AG20443 (cell line): ENCODE measurements at places on chromosomes 6 and 20.
A peak's percentile ranks its signal among the peaks of the same experiment; 100 is the strongest.

- DNase-seq, result no peak
These were observed 55.4 kb upstream of the SIRPG start for GRCh38 chr20:1712634-1713624.

GRCh38 chr6:5318617-5319272, 57.4 kb downstream of the FARS2 start:
- no peak for DNase-seq

- no peak for DNase-seq
These were observed 104.0 kb upstream of the ZFP64 start for GRCh38 chr20:52295556-52295955.

DNA sequence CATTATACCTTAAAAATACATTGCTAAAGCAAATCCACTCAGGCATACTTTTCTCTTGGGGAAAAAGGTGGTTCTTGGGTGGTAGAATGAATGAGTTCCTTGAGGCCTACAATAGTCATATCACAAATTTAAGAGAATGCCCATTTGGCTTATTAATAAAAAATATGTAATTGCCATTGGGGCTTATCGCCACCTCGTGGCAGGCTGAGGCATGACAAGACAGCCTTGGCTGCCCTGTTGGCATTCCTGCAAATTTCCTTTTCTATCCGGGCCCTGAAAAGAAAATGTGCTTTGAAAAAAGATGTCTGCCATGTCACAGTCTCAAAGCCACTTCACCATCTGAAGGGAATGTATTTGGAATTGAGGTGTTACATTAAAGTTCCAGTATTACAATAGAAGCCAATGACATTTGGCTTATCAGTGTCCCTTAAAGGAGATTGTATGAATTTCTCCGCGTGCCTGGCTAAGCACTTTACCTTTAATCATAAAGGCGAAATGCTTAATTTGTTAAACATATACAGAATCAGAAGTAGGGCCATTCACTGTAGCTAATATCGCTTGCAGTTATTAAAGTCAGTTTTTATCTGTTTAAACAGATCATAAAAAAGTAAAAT, 188.3 kb upstream of the ZFP64 start:
- peak; percentile 69 for DNase-seq

DNA sequence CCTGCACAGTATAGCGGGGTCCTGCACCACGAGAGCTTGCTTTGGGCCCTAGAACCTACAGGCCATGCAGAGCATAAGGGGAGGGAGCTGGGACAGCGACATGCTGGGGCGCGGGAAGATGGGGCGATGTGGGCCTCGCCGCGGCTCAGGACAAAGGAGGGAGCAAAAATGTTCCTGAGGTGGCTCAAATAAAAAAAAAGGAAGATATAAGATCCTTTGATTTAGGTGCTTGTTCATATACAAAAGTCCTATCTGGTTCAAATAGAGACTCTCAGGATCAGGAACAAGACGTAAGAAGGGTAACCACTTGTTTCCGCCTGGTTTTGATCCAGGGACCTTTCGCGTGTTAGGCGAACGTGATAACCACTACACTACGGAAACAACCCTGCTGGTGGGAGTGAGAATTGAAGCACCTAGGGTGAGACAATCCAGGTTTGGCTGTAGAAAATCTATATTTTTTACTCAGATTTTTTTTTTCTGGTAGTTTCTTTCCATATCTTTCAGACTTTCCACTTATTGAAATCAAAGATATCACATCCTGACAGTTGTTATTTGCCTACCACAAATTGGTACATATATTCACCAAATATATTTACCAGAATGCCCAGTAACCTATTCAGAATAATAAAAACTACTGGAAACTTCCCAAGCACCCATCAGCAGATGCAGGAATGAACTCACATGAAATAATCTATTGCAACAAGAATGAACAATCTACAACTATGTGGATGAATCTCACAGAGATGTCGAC, 177.9 kb upstream of the ZNF184 start:
- DNase-seq, result no peak

DNA sequence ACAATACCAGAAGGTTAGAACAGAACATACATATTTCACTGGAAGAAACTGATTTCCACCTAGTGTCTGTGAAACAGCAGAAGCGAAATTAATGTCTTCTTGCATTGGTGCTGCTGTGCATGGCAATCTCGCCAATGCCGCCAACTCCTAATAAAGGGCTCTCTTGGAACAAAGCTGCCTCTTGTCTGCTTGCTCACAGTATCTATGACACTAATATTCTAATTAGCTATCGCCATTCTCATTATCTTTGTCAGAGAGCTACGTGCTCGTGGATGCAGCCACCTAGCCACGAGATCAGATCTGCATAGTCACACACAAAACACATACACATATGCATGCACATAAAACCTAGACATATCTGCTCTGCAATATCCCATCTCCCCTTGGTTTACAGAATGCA, 145.9 kb upstream of the OLIG3 start:
- DNase-seq, result no peak

DNA sequence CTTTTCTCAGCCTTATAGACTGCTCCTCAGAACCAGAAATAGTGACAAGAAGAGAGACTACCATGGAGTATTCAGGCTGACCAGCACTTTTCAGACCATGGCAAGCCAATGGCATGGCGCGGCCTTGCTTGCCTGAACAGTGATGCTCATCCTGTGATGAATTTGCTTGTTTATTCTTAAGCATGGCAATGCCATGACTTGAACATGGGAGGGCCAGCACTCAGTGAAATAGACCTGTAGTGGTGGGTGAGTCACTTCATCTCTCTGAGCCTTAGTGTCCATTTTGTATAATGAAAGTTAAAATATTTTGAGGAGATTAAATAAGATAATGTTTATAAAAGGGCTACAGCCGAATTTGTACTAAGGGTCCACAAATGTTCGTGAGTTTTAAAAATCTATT, 79.1 kb downstream of the LRRC1 start:
- DNase-seq, result no peak

GRCh38 chr6:37155394-37156312, 14.3 kb upstream of the PIM1 start:
- DNase-seq, result no peak

DNA sequence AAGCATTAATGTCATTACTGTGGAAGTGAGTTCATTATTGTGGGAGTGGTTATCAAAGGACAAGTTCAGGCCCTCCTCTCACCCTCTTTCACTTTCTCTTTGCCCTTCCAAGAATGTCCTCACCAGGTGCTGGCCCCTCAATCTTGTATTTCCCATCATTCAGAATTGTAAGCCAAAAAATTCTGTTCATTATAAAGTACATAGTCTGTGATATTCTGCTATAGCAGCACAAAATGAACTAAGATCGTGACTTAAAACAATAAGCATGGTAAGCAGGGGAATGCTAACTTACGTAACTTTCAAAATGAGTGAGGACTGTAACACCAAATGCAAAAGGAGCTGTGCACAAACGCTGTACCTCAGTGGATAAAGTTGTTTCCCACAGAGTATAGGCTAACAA, 515.7 kb upstream of the BTBD3 start:
- no peak for DNase-seq

GRCh38 chr6:20921578-20921977, 387.3 kb downstream of the CDKAL1 start:
- peak; percentile 44 for DNase-seq

DNA sequence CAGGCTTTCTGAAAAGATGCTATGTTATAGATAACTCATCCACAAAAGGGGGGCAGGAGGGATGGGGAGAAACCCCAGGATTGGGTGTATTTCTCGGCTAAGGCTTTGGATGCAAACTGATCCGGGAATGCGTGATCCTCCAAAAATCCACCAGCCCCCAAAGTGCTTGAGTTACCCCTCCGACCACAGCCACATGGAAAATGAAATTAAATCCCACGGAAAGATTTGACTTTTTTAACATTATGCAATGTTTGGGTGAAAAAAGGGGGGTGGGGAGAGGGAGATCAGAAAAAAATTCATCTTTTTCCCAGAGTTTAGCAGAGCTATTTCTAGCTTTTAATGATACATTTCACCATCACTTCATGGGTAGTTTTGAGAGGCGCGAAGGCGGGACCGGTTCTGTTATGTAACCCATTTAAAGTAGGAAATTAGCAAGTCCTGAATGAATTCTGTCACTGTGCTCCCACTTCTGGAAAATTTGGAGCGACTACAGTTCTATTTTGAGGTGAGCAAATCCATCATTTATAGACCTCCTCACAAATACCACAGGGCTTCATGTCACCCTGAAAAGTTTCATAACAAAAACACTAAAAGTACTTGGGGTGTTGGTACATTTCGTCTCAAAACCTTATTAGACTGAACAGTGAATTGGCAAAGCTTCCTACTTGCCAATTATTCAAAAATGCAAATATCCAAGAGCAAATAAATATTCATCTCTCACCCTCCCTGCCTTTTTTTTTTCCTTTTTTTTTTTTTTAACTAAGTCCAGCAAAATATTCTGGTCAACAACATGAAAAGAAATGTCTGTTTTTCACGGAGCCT, 51.9 kb upstream of the NFATC2 start:
- DNase-seq, result peak; percentile 20

DNA sequence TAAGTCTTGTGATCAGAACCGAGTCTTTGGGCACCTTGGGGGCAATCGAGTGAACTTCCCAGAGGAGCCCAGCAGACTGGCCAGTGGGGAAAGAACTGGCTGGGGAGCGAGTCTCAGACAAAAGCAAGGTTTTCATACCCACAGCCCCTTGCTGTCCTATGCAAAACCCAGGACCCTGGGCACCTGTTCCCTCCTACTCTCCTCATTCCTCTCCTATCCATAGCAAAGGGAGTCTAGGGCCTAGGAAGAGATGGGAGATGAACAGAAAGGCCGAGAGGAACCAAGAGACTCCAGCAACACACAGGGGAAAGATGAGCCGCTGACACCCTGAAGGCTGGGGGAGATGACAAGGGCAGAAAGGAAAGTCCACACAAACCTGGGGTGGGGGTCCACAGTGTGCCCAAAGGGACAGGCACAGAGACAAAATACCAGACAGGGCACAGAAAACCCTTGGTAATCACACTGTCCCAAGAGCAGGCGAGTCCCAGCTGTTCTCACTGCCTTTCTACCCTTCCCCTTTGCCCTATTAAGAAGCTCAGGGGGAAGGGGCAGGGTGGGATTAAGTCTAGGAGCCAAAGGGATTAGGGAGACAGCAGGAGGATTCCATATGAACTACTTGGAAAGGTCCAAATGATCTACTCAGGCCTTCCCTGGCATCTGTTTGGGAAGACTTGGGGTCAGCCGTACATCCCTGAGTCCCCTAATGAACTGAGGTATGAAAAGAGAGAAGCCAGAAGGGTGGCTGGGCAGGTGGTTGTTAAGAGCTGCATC, 6.5 kb downstream of the PPP1R18 start:
- DNase-seq, result no peak

- DNase-seq, result no peak
These were observed 93.0 kb downstream of the TBC1D7 start for GRCh38 chr6:13235339-13235738.

- no peak for DNase-seq
These were observed 28.7 kb upstream of the OPRM1 start for GRCh38 chr6:154010371-154010770.

DNA sequence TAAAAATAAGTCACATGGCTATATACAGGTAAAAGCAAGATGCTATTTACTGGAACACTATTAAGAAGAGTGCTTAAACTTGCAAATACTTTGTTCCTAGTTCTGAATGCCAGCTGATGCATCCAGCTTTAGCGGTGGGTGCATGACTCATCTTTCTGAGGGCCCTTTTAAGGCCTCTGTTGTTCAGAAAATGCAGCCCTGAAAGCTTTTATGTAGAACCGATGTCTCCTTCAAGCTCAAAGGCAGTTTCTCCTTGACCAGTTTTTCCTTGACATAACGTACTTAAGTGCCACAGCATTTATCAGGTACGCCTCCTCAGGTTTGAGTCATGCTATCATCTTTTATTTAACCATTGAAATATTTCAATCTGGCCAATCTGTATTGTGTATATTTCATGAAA, 82.8 kb downstream of the MLIP start:
- DNase-seq, result peak; percentile 63

DNA sequence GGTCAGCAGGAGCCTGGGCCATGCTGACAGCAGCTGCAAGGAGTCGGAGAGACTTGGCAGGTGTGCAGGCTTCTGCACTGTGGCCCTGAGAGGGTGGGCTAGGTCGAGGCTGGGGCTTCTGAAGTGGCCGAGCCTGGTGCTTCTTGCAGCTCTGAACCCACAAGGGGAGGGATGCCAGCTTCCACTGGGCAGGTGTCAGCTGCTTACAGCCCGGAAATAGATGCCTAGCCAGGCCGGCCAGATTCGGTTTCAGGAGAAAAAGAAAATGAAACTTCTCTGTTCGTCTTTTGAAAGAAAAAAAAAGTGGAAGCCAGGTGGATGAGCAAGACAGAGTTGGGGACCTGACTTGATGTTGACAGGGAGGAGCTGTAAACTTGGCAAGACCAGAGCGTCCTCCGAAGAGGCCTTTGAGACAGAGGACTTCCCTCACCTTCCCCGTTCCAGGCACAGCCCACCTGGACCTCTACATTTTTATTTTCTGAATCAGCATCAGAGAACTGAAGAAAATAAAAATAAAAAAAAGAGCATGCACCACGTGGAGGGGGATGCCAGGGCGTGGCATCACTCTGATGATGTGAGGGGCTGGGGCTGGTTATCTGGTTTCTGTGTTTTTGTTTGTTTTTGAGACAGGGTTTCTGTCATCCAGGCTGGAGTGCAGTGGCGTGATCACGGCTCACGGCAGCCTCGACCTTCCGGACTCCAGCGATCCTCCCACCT, at the start of gene ZBP1:
Gene ZBP1, minus strand, starts transcription at position 153 of the 717 bp plus-strand sequence. Its CDS starts 131 bp downstream, at position 22.
- no peak for DNase-seq

- DNase-seq, result no peak
These were observed 138.3 kb upstream of the AKIRIN2 start for GRCh38 chr6:87840324-87840723.

DNA sequence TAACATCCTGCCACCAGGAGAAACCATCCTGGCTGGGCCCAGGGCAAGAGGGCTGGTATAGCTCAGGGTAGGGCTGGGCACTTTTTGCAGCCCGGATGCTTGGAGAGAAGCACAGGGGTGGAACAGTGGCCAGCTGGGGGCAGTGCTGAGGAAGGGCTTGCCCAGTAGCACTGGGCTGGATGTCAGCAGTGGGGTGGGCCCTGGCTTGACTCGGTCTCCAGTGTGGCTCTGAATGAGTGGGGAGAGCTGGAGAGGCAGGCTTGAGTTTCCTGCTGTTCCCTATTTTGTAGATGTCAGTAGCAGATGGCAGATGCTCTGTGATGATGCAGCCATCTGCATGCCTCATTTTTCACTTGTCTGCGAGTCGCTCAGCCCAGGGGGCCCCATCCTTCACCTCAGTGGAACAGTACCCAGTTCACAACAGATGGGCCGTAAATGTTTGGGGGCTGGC, 56.3 kb upstream of the TULP1 start:
- peak; percentile 37 for DNase-seq

DNA sequence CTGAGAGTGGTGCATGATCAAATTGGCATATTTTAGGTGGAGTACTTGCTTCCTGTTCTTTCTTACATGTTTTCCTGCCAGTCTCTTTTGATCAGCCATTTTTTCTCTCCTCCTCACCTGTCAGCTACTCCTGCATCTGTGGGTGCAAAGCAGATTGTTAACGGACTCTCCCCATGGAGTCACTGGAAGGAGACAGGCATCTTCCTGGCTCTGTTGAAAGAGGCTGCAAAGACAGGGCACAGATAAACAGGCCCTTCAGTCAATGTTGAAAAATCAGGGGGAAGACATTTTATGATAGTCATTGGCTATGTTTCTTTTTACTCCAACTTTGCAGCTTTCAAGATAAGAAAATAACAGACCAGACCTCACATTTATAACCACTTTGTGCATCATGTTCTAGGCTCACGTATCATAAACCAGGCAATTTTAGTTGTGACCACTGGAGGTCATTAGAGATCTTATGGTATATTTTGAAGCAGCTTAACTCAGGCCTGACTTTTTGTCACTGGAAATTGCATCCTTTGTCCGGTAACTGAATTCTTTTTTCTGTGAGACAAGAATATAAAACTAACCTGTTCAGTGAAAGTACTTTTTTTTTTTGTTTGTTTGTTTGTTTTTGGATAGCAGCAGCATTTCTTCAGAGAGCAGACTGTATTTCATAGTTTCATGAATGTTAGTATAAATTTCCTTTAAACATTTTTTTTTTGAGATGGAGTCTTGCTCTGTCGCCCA, 20.1 kb downstream of the ECT2L start:
- peak; percentile 67 for DNase-seq
